ENCODE measurements at places on chromosomes 6 and 20.

DNA sequence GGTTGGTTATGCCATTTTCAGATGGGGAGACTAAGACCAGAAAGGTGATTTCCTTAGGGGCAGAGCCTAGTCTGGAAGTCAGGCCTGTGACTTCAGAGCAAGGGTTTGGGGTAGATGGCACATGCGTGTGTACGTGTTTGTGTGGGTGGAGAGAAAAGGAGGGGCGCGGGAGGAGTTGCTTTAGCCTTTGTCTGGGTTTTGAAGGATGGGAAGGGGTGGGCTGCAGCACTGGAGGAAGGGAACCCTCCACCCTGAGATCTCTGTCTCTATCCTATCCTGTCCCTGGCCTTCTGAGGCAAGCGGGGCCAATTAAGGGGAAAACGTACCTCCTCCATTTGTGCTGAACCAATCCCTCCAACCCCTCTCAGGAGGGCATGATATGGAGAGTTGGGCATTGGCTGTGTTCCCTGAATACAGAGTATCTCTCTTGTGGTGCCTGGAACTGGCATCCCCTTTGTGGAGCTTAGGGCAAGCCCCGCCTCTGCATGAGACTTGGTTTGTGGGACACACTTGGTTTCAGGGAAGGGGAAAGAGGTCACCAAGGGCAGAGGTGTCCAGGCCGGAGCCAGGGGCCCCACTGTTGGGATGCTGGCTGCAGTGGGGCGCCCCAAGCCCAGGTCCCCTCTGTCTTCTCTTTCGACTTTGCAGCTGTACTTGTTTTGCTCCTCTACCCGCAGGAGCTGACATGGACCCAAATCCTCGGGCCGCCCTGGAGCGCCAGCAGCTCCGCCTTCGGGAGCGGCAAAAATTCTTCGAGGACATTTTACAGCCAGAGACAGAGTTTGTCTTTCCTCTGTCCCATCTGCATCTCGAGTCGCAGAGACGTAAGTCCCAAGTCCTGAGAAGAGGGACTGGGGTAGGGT lies at the start of gene DBNDD2:
DBNDD2 (plus strand) TSS at position 507 of the 863 bp plus-strand sequence; CDS start at position 686, 179 bp downstream.
- no peak for DNase-seq

- no peak for DNase-seq
Observed at GRCh38 chr6:43054206-43054943, 724 bp upstream of the CUL7 start.

DNA sequence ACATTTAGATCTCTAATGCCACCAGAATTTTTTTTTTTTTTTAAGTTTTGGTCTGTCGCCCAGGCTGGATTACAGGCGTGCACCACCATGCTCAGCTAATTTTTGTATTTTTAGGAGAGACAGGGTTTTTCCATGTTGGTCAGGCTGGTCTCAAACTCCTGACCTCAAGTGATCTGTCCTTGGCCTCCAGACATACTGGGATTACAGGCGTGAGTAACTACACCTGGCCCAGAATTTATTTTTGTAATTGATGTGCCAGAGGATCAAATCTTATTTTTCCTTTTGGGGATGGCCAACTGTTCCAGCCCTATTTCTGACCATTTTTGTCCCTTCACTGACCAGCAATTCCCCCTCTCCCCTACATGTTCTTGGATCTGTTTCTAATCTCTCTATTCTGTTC lies 18.0 kb upstream of the MYMX start:
- DNase-seq: no peak

DNA sequence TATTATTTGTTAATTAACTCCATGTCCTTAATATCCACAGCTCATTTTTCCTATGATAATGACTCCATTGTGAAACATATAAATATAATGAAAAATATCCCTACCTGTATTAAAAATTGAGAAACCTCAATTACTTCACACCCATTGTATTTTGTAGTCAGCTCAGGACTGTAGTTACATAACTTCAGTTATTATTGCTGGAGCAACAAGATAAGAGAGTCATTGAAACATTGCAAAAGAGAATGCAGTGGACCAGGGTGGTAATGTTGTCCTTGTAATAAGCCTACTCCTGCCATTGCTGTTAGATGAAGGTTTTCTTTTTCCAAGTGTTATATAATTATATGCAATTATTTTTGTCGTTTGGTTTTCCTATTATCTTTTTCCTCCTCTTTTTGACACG lies 184.4 kb downstream of the PRL start:
- DNase-seq: no peak

DNA sequence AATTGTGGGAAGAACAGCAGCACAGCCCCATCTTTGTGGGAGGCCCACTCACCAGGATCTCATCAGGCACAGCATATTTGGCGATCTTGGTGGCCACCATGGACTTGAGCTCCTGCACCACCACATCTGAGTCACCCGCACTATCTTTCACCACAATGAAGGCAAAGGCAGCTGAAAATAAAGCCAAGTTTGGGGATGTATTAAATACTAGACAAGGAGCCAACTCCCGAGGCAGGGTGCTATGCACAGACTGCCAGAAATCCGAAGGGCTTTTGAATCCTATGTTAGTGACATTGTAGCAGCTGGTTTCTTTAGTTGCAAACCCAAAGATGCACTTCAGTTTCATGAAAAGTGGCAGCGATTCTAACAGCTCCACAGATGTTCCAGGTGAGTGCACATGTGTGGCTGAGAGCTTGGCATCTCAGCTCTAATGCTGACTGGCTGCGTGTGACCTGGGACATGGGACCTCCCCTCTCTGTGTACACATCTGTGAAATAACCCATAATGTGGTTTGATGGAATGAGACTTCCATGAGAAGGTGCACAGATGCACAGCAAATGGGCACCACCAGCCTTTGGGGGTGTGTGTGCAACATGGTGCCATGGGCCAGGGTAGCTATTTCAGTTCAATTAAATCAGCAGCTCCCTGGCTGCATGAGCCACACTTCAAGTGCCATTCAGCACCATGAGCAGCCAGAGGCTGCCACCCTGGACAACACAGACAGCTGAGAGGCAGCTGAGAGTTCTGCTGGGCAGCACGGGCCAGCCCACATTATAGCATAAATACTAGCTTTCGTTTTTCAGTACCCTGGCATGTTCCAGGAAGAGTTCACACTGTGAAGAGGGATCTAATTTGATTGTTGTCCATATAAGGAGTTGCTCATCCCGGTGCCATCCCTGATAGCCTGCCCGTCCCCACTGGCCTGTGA lies 16.9 kb upstream of the APMAP start:
- DNase-seq: no peak

GRCh38 chr20:21387528-21387927 lies 9.8 kb downstream of the NKX2-4 start:
- DNase-seq: peak; percentile 75

DNA sequence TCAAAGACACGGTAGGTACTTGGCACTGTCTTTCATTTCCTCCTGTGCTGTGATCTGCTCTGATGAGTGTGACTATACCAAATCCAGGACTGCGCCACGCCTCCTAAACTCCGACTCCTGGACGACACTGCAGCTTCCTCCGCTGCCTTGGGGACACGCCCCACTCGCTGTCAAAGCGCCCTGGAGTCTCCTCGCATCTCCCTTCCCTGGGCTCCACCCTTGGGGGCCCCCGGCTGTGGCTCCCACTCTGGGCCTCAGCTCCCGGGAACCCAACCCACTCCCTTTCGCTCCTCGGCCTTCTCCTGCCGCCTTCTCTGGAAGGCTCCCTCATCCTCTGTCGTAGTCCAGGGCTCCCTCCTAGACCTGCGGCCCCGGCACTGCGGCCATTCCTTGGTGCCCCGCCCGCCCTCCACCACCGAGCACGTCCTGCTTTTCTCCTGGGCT lies 61.2 kb downstream of the RSPH3 start:
- DNase-seq: no peak

- no peak for DNase-seq
Observed at GRCh38 chr6:166955121-166955864, 1.1 kb downstream of the RNASET2 start.

GRCh38 chr6:164021589-164022250 lies 607.2 kb downstream of the QKI start:
- DNase-seq: no peak

DNA sequence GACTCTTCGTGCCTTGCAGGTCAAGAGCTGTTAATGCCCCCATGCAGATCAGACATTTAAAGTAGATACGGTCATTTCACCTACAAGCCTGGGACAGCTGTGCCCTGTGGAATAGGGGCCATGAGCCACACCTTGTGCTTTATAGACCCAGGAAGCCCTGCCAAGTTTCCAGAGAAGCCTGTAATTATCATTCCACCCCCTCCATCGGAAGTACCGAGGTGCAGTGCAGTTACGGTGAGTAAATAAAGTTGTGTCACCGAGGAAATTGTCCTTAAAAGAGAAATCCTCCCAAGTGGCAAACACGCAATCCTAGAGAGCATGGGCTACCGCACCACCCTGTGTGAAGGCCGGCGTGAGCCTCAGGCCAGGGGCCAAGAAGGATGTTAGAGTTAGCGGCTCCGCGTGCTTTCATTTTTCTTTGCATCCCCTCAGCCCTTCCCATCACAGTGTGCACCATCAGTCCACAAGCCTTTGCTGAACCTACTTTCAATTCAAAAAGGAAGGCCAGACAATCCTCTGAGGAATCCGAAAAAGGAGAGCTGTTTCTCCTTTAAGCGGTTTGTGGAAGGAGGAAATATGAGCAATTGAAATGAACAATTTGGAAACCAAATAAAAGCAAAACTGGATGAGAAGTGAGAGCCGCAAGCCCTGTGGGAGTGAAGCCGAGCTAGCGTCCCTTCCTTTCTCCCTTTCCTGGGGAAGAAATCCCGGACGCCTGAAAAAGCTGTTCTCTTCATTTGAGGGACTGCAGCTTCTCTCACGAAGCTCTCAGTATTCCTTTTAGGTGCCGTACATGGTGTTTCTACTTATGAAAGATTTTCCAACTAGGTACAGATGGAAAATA lies 183.3 kb upstream of the PDE10A start:
- no peak for DNase-seq

DNA sequence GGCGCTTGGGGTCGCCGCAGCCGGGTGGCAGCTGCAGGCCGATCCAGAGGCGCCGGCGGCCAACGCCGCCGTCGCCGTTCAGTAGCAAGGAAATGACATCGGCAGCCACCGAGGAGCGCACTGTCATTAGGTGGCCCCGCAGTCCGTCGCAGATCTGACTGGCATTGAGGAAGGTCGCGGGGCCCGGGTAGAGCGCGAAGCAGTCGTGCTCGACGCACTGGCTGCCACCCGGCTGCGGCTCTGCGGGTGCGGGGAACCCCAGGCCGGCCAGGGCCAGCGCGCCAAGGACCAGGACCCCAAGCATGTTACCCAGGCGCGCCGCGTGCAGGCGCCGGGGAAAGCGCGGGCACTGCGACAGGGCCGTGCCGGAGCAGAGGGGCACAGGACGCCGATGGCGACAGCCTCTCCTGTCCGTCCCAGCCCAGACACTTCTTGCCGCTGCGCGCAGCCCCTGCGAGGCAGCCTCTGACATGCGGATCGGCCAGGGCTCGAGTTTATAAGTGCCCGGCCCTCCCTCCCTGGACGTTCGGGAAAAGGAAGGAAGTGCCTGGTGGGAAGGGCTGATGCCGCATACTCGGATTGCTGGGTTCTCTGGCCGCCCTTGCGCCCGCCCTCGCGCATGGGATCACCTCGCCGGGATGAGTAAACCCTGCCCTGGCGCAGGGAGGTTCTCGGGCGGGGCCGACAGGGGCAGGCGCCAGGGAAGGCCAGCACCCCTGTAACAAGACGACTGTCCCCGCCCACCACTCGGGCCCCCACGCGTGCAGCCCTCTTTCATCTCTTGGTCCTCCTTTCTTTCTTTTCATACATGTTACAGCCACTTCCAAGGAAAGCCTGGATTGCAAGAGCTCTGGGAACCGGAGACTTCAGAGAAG lies at the start of gene THBD:
THBD (minus strand) TSS at position 472 of the 875 bp plus-strand sequence; CDS start at position 304, 168 bp downstream.
- DNase-seq: peak; percentile 54

GRCh38 chr6:47455533-47456209 lies 21.9 kb upstream of the CD2AP start:
- no peak for DNase-seq

- DNase-seq: no peak
Observed at GRCh38 chr6:157107915-157108651, 215.2 kb downstream of the TMEM242 start.

- DNase-seq: peak; percentile 61
Observed at GRCh38 chr20:35171753-35172433, at the start of gene PROCR. PROCR (plus strand) TSS chr20:35172072; CDS start chr20:35172155, 83 bp downstream.

DNA sequence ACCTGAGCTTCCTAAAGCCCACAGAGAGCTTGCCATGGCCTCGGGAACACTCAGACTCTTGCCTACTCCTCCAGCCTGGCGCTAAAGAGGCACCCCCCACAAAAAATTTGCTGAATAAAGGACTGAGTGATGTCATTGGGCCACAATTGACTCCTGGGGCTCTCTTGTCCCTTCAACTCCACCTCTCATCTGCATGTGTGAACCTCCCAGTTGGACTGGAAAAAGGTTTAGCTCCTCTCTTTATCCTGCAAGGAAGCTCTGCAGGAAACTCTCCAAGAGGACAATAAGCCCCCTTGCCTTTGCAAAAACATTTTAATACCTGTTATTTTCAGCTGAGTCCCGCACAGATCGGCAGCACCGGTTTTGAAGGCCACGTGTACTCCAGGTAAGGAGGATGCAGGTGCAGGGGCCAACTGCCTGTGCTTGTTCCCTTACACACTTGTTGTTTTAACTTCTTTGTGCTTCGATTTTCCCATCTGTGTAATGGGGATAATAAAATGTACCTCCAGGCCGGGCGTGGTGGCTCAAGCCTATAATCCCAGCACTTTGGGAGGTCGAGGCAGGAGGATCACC lies 107.3 kb downstream of the TFAP2C start:
- DNase-seq: no peak

GRCh38 chr20:58148891-58149290 lies 79.6 kb downstream of the ANKRD60 start:
- no peak for DNase-seq

GRCh38 chr6:85424981-85425380 lies 24.9 kb upstream of the NT5E start:
- DNase-seq: no peak
